NCI-H1417 (cell line): ENCODE measurements at places on chromosomes 11 and 22.

DNA sequence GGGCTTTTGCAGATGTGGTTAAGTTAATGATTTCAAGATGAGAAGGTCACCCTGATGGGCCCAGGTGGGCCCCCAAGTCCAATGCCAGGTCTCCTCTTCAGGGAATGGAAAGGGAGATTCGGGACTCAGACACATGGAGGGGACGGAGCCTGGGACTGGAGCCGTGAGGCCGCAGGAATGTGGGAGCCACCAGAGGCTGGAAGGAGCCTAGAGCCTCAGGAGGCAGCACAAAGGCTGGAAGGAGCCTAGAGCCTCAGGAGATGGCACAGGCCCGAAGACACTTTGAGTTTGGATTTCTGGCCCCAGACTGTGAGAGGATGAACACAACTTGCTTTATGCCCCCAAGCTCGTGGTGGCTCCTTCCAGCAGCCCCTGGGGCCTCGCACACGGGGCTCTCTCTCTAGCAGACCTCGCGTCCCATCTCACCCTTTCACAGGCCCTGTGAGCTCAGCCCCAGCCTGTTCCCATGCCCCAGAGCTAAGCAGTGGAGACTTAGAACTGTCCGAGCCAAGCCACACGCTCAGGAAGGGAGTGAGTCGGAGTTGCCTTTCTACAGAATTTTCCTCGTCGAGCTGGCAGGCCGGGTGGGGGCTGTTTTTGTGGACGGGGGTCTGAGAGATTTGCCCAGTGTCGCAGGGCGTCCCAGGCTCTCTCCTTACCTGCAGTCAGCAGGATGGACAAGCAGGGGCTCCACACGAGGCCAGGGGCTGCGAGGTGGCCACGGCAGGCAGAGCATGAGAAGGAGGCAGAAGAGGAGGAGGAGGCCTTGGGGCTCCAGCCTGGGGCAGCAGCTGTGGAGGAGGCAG is 937.6 kb downstream of the BRD1 start:
- no peak for DNase-seq

GRCh38 chr11:13055200-13055599 is 46.1 kb downstream of the RASSF10 start:
- DNase-seq: no peak

DNA sequence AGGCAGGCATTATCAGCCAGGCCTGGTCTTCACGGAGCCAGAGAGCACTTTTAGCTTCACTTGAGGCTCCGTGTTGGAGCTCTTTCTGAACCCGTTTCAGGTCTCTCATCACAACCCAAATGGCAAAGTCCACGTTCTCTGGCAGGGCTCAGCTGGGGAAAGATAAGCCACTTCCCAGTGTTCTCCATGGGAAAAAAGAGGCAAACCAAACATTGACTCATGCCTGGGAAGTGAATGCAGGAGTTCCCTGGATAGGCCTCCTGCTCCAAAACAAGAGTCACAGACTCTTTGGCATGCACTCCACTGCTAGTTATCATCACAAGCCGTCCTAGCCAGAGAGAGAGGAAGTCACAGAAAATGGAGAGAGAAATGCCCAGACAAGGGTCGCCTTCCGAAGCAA is 11.6 kb downstream of the OPCML start:
- no peak for DNase-seq

DNA sequence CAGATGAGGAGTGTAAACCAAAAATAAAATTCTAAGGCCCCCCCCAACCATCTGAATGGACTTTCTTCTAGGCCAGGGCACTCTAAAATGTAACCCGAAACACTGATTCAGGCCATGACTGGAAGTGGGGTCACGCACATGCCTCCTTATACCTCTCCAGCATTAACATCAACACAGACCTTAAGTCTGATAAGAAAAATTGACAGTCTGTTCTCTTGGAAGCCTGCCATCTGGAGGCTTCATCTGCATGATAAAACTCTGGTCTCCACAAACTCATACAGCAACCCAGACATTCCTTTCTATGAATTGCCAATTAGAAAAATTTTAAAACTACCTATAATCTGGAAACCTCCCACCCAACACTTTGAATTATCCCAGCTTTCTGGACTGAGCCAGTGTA is 3.9 kb upstream of the SERGEF start:
- DNase-seq: no peak

DNA sequence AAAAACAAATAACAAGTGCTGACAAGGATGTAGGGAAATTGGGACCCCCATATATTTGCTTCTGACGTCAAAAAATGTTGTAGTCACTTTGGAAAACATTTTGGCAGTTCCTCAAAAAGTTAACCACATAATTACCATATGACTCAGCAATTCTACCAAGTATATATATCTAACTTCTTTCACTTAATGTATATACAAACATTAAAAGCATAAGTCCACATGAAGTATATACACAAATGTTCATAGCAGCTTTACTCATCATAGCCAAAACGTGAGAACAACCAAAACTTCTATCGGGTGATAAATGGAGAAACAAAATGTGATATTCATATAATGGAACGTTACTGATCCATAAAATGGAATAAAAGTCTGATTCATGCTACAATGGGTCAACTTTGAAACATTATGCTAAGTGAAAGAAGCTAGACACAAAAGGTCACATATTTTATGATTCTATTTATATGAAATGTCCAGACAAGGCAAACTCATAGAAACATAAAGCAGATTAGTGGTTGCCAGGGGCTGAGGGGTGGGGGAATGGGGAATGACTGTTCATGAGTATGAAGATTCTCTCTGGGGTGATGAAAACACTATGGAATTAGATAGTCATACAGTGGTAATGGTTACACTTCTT is 48.7 kb upstream of the TEAD1 start:
- DNase-seq: no peak

- DNase-seq: no peak
Measured at GRCh38 chr11:15912825-15913224, 443.5 kb downstream of the SOX6 start.

- no peak for DNase-seq
Measured at GRCh38 chr11:112004389-112004788, 20.8 kb upstream of the DLAT start.

DNA sequence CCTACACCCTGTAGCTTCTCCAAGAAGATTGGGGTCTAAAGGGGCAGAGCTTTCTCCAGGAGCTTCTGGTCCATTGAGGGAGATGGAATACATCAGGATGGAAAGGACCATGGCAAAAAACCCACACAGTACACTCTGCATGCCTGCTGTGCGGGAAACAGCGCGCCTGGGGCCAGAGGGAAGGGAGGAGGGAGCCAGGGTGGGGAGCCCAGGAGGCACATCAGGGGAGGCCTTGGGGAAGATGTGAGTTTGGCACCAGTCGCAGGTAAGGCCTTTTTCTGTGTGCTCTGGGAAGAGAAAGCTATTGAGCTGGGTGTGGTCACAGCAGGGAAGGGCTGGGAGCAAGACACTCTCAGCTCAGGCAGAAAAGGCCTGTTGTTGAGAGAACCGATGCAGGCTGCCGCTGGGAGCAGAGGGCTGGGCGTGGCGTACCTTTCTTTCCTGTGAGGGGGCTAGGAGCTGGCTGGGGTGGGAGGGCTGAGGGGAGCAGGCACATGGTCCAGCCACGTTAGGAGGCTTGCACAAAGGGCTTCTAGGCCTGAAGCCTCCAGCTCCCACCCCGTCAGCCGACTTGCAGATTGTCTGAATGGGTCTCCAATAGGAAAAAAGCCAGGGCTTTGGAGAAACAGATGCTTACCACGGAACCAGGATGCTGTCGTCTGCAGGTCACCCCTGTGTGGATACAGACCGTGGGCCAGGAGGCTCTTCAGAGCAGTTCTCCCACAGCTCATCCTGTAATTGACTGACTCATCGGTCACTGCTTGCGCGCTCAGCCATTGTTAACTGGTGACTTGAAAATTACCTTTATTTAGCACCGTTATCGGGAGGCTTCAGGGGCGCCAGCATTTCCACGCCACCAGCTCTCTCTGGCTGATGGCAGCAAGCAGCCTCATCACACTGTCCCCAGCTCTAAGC is 237.3 kb downstream of the ST3GAL4 start:
- DNase-seq: peak; percentile 90

- no peak for DNase-seq
Measured at GRCh38 chr22:17974087-17974486, 50.3 kb downstream of the MICAL3 start.

GRCh38 chr11:19725379-19726079 is 12.9 kb downstream of the NAV2 start:
- DNase-seq: no peak

GRCh38 chr11:35337136-35337913 is 82.0 kb downstream of the SLC1A2 start:
- no peak for DNase-seq

DNA sequence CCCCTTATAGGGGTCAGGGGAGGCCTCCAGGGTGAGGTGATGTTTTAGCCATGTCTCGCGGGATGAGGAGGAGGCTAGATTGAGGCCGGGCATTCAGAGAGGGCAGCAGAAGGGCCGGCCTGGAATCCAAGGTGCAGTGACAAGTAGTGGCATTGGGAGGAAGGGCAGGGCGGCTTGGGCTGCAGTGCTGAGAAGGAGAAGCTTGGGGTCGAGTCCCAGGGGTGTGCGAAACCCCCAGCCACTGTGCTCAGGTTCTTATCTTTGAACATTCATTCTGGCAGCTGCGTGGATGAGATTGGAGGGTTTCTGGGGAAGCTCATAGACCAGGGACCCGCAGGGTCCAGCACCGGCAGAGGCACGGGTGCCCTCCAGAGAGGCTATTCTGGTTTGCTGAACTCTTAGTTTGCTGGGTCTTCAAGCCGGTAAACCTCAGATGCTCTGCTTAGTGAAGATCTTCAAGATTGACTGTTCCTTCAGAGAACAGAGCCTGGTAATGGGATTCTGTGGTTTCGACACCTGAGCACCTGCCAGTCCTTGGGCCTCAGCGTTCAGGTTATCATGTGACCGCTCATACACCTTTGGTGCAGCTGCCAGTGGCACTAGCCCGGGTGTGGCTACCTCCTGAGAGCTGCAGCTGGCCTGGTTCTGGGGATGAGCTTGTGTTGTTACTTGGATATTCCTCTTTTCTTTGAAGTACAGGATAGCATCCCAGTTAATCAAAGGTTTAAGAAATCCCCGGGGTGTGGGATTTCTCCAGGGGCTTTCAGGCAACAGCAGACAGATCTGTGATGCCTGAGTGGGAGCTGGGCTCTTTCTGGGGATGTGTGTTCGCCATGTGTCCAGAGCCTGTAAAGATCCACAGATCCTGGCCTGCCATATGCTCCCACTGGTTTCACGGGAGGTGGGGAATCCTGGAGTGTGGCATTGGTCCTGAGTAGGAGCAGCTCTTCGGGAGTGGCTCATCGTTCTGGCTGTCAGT is 152.8 kb downstream of the TBC1D22A start:
- peak; percentile 67 for DNase-seq

GRCh38 chr22:36562261-36562835 is 33.4 kb upstream of the EIF3D start:
- no peak for DNase-seq

DNA sequence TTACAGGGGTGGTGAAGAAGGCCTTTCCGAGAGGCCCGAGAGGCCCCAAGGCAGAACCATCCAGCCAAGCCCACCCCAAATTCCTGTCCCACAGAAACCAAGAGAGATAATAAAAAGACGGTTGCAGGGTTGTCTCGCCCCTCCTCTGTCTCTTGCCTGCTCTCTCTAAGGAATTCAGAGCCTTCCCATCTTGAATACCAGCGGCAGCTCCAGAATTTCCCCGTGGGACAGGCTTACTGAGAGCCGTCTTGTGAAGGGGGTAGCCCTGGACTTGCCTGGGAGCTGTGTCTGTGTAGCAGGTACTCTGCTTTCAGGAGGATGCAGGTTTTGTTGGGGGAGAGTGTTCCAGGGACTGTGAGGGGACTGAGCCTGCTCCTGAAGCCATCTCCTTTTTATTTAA is 9.6 kb upstream of the EIF3D start:
- DNase-seq: no peak

GRCh38 chr11:69203901-69204245 is 48.1 kb downstream of the SMIM38 start:
- no peak for DNase-seq

GRCh38 chr11:131203040-131203439 is 167.4 kb upstream of the NTM start:
- DNase-seq: no peak

DNA sequence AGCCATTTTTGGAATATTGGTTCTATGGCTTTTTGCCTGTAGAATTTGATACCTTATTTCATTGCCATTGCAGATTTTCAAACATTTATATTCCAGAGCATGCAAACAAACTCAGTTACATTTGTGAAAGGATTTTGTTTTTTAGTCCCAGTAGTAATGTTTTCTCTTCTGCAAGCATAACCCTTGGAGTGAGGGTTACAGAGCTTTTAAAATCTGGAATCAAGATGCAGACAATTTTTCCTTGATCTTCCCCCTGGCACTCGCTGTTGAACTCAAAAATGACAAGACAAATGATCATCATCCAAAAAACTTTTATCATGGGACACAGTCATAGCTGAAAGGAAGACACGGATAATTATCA is 20.8 kb downstream of the BBOX1 start:
- DNase-seq: no peak

DNA sequence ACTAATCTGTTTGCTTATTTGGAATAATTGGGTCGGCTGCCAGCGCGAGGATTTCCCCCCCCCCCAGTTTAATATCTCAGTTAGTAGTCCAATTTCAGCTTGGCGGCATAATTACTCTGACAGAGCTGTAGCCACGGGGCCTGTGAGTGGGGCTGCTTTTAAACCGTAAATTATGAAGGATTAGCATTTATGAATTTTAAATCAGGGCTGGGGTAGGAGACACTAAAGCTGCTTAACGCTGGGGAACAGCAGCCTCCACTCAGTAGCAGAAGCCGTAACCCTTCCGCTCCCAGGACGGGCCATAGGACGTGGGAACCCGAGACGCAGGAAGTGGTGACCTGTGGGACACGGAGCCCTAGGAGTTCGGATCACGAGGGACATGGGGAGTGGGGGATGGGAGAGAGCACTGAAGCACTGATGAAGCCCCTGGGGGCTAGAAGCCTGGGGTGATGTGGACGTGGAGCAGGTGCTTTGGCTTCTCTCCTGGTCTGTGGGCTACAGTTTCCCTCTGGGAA is 66.2 kb upstream of the LMO1 start:
- DNase-seq: peak; percentile 51

GRCh38 chr11:90423378-90423777 is 200.5 kb upstream of the CHORDC1 start:
- no peak for DNase-seq

GRCh38 chr11:2838091-2838490 is 47.5 kb downstream of the CDKN1C start:
- DNase-seq: no peak

GRCh38 chr11:64747961-64748665 is 4.2 kb upstream of the RASGRP2 start:
- DNase-seq: no peak
